Activated T-cell treated with anti-CD3 and anti-CD28 coated beads for 1 hour (primary cell): ENCODE measurements at places on chromosomes 7 and 10.

GRCh38 chr7:37666026-37666799, 17.4 kb upstream of the GPR141 start:
- DNase-seq = no peak

DNA sequence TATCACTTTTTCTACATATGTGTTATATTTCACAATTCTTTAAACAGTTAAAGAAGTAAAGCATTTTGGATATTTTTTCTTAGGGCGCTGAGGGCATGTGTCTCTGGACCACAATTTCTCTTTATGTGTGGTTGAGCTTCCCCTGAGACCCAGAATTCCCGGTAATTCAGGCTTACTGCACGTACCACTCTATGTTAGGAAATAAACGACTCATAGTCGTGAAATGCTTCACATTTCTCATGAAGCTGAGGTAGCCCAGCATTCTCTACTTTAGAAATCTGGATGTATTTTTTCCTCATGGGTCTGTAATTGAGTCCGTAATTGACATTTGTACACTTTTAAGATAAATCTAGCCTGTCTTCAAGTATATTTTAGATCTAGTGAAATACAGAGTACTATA, 170.6 kb downstream of the FZD1 start:
- no peak for DNase-seq

- DNase-seq = no peak
These were observed 18.1 kb downstream of the UBE2D4 start for GRCh38 chr7:43944286-43944685.

DNA sequence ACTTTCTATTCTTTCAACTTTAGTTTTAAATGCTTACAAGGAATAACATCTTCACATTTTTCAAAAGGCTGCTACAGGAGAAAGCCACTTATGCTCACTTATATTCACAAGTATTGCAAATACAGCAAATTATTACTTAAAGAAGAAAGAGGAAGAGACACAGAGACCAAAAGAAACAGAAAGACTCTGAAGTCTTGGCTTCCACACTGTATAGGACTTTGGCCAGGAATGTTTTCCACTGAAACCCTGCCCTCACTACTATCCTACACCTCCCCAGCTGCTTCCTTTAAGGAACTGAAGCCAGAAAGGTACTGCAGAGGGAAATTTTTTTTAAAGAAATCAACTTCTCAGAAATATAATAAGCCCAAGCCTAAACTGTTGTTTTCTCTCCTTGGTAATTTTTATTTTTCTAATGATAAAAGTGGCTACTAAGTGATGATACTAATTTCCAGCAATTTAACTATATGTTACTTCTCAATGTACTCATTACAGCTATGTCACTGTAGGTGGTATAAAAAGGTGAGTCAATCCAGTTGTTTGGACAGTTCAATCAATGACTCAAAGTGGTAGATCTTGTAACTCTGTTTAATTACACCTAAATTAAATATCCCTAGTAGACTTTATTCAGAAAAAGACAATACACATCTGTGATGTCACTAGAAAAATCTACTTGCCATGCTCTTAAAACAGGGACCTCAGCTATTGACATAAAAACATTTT, 231.6 kb downstream of the GRM8 start:
- DNase-seq = no peak

DNA sequence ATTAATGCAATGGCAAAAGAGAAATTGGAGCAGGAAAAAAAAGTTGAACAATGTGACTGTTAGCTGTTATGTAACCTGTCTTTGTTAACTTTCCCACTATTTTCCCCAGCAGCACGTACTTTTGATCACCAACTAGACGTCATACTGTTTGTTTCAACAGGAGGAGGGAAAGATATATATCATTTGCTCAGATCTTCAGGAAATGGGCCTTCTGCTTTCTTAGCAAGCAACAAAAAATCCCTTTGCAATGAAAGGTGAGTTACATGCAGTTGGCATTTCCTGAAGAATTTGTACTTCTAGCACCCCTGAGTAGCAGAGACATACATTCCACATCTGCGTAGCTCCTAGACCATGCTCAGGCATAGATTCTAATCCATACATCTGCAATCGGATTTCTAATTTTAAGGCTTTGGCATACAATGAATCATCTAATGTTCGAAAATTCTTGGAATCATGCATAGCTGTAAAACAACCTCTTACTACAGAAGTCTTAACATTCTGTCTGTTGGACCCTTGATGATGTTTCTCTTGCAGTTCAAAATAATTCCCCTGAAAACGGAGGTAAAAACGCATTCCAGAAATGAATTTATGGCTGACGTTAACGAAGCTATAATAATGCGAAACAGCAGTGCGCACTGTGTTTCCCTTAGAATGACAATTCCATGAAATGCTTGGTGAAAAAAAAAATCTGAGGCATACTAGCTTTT, 286.9 kb upstream of the MGMT start:
- no peak for DNase-seq

- DNase-seq = no peak
These were observed 955.6 kb downstream of the GATA3 start for GRCh38 chr10:9010093-9010492.

- no peak for DNase-seq
These were observed 261.6 kb upstream of the AOAH start for GRCh38 chr7:36985866-36986400.

- no peak for DNase-seq
These were observed 35.7 kb upstream of the FGL2 start for GRCh38 chr7:77235276-77235675.

- no peak for DNase-seq
These were observed 47.7 kb downstream of the ZNF277 start for GRCh38 chr7:112254156-112254555.

- no peak for DNase-seq
These were observed 4.2 kb upstream of the RPP38 start for GRCh38 chr10:15092855-15093408.

DNA sequence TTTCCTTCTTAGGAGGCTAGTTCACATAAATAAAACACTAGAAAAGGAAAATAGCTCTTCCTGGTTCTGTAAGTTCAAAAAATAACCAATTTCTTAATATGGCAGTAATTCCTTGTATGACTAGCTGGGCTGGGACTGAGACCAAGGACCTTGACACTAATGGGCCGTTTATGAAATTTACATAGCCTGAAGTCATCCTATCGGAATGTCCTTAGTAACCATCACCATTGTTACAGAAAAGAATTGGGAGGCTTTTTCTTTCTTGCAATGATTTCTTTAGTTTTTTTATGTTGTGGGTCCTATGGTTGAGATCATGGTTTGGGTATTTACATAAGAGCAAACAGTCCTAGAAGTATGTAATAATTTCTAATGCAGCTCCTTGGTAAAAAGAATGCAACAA, 87.1 kb upstream of the HDAC9 start:
- no peak for DNase-seq

DNA sequence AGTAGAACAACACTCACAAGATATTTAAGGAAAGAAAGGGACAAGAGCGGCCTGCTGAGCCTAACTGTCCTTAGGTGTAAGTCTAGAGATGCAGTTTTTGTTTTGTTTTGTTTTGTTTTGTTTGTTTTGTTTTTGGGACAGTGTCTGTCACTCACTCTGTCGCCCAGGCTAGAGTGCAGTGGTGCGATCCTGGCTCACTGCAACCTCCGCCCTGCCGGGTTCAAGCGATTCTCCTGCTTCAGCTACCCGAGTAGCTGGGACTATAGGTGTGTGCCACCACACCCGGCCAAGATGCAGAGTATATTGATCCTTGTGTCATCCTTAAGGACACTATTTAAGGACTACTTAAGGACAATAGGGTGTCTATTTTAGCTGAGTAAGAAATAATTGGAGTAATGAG, 84.1 kb upstream of the PARD3 start:
- no peak for DNase-seq

DNA sequence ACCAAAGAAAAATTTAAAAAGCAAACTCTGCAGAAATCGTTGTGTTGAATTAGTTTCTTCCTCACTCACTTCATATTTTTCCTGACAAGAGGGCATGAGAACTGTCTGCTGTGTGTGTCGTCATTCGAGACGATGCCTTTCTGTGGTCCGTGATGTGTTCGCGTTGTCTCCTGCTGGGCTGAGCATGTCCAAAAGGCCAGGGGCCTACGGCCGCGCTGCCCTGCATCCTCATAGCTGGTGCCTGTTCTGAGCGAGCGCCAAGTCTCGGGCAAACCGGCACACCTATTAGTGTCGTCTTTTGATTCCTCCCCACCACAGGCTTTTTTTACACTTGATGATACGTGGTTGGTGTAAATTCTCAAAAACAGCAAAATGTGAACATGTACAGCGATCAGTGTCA, 27.4 kb downstream of the WDR37 start:
- DNase-seq = no peak

DNA sequence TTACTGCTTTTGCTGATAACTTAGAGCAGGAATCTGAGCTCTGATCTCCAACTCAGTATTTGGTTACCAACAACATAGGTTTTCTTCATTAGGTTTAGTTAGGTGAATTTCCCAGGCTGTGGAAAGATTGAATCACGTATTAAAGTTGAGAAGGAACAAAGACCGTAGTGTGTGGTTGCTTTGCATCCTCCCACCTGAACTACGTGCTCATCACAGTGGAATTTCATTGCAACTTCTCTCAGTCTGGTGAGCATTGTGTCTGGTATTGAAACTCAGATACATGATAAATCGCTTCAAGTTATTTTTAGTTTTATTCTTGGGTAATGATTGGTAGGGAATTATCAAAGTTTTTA, 139.4 kb upstream of the AKR1E2 start:
- DNase-seq = no peak

DNA sequence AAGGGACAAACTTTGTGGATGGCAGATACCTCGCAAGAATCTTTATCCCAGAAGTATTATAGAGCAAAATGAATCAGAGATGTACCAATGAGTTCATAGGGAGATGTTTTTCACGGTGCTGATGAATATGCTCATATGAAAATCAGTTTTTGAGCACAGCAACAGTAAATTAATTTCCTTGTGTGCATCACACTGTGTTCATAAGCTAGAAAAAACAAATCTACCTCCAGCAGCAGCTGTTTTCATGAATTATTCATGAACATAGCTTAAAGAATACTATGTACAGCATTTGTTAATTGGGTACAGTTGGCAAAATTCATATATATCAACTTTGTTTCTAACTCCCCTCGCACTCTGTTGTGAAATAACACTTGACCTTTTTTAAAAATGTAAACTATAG, 809.8 kb downstream of the GRM8 start:
- no peak for DNase-seq

DNA sequence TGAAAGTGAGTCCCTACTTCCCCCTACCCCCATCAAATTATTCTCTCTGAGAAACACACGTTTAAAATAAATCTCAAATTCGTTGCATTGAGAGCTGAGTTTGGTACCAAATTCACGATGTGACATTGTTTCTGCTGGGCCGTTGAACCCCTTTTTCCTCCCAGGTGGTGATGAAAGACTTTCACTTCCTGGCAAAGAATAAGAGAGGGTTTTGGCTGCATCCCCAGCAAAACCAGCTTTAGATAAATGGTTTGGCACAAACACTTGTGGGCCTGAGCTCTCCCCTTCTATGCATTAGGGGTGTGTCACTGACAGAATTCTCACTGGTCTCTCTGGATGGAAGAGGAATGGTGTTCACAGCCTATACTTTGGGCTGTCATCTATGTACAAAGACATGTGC, 8.8 kb upstream of the DNTT start:
- DNase-seq = no peak

- no peak for DNase-seq
These were observed 340.3 kb downstream of the FRMD4A start for GRCh38 chr10:13990392-13990805.

DNA sequence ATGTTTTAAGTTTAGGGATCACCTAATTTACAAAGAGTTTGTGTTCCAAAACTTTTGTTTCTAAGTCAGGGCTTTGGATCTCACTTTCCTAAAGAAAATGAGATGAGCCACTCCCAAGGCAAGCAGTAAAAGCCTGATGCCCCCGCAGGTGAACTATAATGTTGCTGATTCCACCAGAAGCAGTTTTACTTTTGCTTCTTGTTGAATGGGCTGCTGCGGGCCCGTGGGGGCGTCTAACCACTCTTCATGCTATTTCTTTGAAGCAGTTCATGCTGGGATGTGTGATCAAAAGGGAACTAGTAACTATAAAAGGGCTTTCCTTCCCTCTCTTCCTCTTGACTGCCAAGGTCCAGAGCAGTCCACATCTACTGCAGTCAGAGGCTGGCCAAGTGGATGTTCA, 118.7 kb upstream of the NEBL start:
- DNase-seq = no peak

GRCh38 chr10:115989621-115990020, 283.4 kb downstream of the GFRA1 start:
- DNase-seq = no peak

DNA sequence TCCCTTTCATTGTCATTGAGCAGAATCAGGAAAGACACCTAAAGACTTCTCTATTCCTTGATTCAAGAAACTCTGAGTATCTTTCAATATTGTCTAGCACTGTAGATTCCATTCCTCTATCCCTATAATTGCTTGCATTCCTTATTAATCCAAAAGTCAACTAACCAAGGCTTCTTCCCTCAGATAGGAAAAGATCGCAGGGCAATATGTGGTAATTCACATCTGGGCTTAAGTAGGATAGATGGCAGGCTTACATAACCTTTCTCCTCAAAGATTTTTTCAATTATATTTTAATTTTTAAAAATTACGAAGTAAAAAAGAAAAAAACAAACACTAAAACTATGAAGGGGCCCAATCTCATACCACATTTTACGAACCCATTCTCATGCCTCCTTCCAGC, 7.1 kb upstream of the ARHGAP21 start:
- DNase-seq = no peak

DNA sequence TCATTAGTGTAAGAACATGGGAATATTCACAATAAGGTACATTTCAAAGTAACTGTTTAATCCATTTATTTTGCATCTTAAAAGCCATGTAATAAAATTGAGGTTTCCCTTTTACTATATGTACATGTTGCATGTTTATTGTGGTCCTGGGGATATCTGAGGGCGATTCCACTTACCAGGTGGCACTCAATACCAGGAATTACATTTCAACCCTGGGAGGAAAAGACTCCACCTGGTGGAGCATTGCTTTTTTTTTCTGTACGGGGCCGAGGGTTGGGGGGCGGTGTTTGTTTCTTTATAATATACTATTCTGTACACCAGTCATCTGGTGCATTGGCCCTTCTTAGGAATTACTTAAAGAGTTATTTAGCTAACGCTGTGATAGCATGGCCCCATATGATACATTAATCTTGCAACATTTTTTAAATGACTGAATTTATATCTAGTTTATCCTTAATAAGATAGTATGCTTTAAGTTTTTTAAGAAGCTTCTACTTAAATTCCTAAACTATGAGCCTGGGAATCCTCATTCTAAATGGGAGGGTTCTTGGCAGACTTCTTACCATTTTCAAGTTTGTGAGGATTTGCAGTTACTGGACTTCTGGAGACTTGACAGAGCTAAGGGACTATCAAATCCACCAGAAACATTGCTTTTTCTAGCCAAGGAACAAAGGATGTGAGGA, 7.2 kb upstream of the HGF start:
- DNase-seq = no peak

DNA sequence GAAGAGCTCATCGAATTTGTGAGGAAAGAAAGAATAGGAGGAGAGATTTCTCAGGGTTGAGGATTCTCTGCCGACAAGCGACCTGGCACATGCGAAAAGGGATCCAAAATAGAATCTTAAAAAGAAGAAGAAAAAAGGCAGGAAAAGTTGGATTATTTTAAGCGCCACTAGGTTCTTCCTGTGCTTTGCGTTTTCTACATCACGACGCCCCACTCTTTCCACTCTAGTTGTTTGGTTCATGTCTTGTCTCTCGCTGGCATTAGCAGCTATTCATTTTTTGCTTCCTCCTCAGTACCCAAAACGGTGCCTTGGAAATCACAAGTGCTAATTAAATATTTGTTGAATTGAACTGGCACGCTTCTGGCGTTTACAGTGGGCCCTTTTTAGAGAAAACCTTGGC, 674 bp upstream of the FRA10AC1 start:
- DNase-seq = no peak

- peak; percentile 59 for DNase-seq
These were observed 40.8 kb downstream of the HK1 start for GRCh38 chr10:69318867-69319727.
